ENCODE measurements at places on chromosomes 6 and 20.

GRCh38 chr6:64996301-64996700, 710.7 kb downstream of the EYS start:
- DNase-seq, result no peak

DNA sequence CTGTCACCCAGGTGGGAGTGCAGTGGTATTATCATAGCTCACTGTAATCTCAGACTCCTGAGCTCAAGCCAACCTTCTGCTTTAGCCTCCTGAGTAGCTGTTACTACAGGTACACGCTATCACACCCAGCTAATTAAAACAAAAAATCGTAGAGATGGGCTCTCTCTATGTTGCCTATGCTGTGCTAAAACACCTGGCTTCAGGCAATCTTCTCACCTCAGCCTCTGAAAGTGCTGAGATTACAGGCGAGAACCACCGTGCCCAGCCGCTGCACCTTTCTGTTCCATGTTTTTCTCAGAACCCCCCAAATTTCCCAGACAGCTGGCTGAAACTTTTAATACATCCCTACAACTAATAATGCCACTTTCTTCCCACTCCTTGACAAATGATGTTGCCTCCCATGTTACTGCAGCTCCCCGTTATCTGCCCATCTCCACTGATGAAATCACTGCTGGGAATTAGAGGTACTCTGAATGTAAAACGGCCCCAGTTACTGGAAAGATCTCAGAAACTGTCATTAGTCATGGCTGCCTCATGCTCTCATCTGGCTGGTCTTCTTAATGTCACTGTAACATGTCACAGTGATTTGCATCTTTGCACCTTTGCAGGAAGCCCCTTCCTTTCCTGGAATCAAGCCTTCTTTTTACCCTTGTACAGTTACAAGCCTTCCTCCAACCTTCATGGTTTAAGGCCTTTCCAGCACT, 697.5 kb downstream of the PRKN start:
- DNase-seq, result no peak

DNA sequence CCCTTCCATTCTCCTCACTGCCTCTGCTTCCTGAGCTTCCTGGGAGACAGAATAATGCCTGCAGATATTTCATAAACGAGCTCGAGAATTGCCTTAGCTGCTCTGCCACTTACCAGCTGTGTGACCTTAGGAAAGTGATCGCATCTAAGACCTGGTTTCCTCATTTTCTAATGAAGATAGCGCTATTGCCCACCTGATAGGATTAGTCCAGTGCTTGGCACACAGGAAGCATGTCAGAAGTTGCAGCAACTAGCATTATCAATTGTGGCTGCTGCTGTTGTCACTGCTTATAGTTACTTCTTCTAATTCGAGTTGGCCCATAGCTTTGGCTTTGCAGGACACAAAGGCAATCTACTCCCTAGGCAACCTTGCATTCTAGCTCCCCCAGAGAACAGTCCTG, 305.5 kb upstream of the SGK1 start:
- DNase-seq, result no peak

GRCh38 chr6:158016571-158017383, 35.1 kb downstream of the SYNJ2 start:
- DNase-seq, result no peak

DNA sequence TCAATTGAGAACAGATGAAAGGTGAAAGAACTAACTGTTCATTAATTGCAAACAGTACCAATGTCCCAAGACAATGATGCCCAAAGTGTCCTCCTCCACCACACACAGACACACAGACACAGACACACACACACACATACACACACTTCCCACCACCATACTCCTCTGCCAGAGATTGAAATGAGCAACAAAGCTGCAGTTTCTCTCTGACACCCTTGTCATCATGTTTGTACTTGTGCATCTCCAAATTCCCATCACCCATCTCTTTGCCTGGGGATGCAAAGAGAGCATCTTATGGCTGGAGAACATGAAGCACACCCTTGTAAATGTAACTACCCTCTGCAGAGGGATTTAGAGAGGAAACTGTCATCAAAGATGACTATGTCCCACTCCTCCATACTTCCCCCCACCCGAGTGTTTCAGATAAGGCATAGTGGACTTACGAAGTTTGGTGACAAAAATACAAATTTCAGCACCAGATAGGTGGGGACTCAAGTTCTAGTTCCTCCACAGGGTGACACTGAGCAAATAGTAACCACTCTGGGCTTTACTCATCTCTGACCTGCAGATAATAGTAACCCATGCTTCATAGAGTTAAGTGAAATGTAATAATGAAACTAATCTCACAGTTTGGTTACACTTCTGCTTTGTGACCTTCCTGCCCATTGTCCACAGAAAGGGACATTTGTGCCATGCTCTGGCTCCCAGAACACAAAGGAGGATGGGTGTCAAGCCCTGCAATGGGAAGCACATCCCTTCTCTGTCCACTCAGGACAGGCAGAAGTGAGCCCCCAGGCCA, 8.7 kb downstream of the MAFB start:
- DNase-seq, result peak; percentile 86

- DNase-seq, result peak; percentile 39
Observed at GRCh38 chr6:44976677-44977641, 351.2 kb upstream of the RUNX2 start.

GRCh38 chr6:23964865-23965264, 161.2 kb upstream of the NRSN1 start:
- no peak for DNase-seq

DNA sequence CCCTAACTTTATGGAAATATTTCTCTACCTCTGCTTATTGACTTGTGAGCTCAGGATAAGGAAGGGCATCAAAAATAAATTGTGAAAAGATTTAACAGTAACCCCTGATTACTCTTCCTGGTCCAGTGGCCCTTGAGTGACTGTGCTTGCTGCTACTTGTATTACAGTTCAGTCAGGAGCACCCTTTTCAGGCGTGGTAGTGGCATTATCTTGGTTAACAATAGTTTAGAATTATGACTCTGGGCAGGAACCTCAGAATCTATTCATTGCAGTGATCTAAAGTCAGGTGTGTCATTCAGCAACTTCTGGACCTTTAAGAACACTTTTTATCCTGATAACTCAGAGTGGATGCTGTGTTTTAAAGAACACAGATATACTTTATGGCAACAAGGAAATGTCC, 43.4 kb downstream of the FAM135A start:
- no peak for DNase-seq

- no peak for DNase-seq
Observed at GRCh38 chr20:1625083-1625690, 5.4 kb upstream of the SIRPB1 start.

DNA sequence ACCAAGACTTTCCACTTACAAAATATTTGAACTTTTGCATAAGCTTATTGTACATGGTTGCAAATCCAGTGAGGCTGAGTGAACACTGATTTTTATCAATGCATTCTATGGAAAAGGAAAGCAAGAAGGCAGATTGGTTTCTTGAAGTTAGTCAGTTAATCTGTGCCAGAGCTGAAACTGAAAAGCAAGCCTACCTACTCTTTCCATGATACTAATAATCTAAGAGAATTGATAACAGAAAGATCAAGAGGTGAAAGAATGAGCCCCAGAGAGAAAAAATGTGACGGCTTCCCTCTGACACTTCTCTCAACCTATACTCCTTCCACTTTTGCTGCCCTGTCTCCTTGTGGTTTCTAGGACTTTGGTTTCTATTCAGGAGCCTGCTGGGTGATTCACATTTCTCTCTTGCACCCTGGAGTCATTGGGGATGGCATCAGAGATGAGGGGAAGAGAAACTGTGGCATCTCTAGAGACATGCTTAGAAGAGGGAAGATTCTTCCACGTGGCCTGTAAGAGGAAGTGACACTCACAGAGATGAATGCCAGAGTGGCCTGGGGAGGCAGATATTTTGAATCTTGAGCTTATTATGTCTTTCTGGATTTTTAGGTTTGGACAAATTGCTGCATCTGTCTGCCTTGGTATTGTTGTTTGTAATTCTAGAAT, 158.6 kb upstream of the RIMS1 start:
- peak; percentile 63 for DNase-seq

All from inflammatory macrophage treated with lipopolysaccharide for 4 hours (primary cell).